Activated CD8-positive, alpha-beta memory T cell treated with anti-CD3 and anti-CD28 coated beads for 1 hour (primary cell): ENCODE measurements at places on chromosomes 6 and 20.

- DNase-seq: no peak
Measured at GRCh38 chr6:20905377-20905776, 371.1 kb downstream of the CDKAL1 start.

DNA sequence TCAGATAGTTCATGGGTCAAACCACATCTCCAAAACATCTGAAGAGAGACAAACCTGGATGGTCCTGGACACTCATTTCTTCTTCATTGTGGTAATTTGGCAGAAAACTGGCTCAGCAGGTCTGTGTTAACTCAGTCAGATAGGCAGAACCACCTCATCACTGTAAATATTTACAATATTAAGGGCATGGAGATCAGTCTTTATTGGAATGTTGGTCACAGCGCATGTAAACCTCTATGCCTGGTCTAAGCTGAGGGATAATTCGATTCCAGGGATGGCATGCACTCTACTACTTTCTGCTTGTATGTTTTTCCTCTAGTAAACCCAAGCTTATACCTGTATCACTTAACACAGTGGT lies 4.0 kb upstream of the TBC1D7 start:
- no peak for DNase-seq

DNA sequence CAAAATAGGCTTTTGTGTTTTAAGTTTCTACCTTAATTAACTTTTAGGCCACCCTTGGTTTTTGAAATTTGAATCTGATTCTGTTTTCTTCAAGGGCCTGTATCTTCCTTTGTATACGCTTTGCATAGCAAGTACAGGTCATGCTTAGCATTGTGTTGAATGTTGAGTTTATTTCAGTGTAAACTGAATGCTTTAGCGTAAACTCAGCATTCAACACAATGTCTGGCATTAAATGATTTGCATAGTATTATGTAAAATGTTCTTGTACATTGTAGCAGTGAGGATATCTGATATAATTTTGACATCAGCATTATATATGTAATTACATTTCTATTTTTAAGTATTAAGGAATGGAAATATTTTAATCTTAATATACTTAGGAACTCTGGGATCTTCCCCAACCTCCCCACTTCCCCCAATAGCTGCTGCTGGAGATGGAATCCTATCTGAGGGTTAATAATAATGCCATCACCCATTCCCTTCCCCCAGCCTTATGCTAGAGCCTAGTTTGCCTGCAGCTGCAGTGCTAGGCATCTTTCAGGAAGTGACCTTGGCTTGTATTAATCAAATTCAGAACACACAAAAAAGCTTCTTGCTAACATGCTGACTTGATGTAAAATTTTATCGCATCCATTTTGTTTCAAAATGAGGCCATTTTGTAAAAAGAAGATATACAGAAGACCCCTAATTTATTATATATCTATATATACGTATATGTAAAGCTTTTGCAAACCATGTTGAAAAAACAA lies 73.1 kb downstream of the NCOA3 start:
- DNase-seq: no peak

DNA sequence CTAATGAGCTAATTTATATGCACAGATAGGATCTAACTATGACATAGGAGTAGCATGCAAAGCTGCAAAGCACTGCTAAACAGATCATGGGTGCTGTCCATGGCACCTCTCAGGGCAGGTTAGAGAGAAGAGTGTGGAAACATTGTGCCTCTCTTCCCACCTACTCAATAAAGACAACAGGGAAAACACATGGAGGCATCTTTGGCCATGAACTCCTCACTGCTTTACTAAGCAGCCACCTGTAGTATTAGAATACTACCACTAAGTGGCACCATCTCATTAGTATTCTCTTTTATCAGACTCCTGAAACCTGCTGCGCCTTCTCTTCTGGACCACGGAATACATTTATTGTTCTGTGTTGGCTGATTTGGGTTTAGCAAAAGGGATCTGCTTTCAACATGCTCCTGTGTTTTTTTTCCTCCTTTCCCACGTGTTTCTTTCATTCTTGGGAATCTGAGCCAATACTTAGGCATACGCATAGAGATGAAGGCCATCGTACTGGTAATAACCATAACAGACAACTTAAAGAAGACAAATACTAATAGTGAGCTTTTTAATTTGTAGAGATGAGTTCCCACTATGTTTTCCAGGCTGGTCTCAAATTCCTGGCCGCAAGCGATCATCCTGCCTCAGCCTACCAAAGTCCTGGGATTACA lies 9.4 kb upstream of the HDDC2 start:
- no peak for DNase-seq

DNA sequence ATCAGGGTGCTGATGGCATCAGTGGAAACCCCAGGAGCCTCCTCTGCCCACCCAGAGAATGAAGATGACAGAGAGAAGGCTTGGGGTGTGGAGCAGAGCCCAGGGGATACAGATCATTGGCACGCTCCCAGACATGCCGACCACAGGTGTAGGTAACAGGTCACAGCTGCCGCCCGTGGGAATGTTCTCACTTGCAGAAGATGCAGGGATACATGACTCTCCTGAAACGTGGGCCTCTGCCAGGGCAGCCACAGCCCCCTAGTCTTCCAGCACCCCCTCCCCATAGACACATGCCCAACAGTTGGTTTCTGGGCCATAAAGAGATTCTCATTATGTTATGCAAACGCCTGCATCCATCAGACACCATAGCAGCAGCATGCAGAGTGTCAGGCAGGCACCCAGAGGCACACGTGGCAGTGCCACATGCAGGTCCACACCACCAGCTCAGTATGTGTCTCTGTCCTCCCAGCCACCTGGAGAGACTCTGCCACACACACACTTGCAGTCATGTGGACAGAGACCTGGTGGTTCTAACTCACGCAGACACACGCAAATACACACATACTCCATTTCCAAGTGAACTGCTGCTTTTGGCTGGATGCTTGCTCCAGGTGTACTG lies 45.5 kb downstream of the LRFN2 start:
- no peak for DNase-seq

GRCh38 chr6:161168281-161168891 lies 105.5 kb downstream of the AGPAT4 start:
- no peak for DNase-seq

DNA sequence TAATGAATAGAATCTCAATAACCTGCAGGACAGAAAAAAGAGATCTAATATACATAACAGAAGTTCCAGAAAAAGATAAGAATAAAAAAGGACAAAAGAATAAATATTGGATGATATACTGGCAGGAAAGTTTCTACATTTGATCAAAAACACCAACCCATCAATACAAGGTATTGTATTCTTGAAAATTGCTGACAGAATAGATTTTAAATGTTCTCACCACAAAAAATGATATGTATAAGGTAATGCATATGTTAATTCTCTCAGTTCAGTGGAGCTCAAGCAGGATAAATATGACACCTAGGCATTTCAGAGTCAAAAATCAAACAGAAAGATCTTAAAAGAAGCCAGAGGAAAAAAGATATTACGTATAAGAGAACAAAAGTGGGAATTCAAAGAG lies 43.8 kb downstream of the SERAC1 start:
- DNase-seq: no peak

GRCh38 chr6:16504609-16505008 lies 256.7 kb downstream of the ATXN1 start:
- DNase-seq: no peak

DNA sequence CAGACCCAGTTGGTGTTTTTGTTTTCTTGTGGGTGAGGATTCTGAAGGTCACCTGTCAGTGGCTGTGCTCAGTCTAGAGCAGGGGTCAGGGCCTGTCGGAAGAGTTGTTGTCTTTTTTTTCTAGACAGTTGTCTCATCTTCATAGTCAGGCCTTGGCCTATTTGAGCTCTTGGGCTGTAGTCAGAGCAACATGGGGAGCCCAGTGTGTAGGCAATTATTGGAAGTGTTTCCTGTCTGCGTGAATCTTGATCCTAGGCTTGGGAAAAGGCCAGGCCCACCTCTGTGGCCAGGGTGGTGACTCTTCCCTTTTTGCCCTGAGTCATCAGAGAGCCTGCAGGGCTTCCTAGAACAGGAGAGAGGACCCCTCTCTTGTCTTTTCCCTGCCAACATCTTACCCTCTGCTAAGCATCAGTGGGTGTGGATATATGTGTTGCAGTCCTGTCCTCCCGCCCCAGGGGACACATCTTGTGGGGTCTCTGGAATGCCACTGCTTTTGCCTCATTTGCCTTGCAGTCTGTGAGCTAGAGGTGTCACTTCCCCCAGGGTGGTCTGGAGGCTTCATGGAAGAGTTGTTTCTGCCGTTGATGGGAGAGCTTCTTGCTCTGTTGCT lies 11.4 kb downstream of the TJAP1 start:
- DNase-seq: no peak

DNA sequence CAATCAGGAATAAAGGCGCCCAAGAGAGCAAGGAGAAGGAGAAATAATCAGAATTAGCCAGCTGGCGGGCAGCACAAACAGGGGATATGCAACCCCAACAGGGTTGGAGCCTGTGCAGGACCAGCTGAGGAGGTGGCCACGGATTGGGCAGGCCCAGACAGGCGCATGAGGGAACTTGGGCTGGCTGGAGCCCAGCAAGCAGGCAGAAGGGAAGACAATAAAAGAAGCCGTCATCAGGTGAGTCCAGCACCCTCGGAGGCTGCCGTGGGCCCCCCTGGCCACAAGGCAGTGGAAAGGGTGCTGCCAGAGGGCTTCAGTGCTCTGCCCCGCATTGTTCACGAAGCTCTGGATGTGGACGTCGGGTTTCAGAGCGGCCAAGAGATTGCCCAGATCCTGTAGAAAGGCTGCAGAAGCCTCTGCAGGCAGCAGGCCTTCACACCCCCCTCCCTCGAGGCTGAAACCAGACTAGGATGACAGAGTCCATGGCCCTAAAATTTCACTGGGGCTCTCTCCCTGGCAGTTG lies 28.4 kb upstream of the MAFB start:
- no peak for DNase-seq

DNA sequence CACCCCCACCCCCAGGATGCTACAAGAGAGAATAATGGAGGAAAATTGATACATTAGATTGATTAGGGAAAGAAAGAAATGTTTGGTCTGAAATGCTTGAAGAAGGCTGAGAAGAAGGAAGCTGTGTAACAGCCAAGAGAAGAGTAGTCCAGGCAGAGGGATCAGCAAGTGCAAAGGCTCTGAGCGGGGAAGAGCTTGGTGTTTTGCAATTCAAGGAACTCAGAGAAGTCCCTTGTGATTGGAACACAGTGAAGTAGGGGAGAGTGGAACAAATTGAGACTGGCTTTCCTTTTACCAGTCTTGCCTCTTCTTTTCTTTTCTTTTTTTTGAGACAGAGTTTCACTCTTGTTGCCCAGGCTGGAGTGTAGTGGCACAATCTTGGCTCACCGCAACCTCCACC lies 76.6 kb upstream of the CHD6 start:
- DNase-seq: no peak

GRCh38 chr6:91276315-91276714 lies 689.4 kb upstream of the MAP3K7 start:
- DNase-seq: no peak

- DNase-seq: peak; percentile 17
Measured at GRCh38 chr20:49541733-49542513, 26.0 kb downstream of the PTGIS start.

DNA sequence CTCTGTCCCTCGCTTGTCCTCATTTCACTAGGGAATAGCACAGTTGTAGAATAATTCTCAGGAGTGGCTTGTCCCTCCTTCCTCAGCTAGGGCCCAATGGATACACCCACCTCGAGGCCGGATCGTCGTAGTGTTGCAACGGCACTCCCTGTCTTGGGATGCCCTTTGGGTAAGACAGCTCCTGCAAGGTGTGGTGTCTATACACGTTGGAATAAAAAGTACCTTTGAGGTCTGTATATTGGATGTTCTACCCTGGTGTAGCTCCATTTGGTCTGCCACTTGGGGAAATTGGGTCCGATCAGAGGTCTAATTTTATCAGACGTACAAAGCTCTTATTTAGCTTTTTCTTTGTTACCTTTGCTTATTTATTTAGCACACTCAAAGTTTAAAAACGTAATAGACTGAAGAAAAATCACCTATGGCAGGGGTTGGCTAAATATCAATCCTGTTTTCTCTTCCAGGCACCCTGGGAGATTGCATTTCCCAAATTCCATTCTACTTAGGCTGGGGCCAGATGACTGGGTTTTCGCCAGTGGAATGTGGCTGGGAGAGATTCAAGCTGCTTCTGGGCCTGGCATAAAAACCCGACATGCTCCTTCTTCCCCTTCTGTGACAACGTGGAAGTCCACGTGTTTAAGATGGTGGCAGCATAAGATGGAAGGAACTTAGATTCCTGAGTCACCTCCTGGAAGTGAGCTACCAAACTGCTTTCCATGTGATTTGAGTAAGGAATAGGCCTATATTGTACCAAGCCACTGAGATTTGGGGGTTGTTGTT lies 82.3 kb upstream of the CD83 start:
- no peak for DNase-seq

- no peak for DNase-seq
Measured at GRCh38 chr6:110419028-110419739, 3.8 kb upstream of the DDO start.

DNA sequence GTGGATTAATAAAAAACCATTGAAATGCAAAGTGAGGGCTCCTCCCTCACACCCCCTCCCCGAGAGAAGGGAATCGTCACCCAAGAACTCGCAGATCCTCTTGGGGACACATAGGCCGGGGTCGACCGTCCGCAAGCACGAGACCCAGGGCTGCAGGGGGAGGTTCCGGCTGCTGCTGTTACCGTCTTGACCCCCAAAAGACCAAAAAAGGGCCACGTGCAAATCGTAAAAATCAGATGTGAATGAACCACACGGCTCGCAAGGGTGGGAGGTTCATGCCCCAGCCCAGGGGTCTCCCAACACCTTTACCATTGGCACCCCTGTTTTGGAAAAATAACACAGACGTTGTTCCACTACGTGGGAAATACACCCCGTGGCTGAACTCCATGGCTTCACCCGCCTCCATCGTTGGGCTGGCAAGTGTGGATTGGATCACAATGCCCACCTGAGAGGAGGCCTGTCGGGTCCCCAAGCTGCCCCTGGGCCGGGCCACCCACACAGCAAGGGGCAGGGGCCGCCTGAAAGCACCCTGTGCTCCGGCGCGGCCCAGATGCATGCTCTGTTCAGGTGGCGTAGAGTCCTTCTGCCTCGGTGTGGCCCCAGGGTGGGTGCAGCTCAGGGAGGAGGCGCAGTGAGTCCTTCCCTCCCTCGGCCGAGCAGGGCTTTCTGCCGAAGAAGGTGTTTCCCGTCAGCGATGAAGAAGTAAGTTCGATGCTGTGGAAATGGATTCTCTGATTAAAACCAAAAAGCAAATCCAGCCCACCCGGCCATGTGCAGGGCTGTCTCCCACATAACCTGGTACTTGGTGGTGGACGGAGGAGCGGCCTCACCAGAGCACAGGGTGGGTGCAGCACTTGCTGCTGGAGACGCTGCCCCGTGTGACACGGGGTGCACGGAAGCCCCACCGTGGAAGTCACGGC lies 85.0 kb downstream of the YTHDF1 start:
- DNase-seq: no peak
